Neural crest cell (in vitro differentiated cells): ENCODE measurements at places on chromosomes 7 and 10.

GRCh38 chr10:84424731-84425167 lies 96.4 kb downstream of the CCSER2 start:
- H3K4me3 ChIP-seq: peak overlapping the region; percentile 13
- DNase-seq: no peak
- no peaks in the 10 kb centered on the region for H3K27me3 ChIP-seq
- H3K4me1 ChIP-seq: peaks cover 8% of the 10 kb centered on the region

DNA sequence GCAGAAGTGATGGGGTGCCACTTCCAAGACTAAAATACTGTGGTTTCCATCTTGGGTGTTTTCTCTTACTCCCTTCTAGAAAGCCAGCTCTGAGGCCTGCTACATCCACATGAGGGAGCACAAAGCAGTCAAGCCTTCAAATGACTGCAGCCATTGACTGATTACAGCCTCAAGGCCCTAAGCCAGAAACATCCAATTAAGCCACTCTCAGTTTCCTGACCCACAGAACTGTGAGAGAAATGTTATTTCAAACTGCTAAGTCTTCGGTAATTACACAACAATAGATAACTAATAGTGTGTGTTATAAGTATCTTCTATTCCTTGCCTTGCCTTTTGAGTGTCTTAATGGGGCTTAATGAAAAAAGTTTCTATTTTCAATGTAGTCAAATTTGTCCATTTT lies 24.8 kb downstream of the BRAF start:
- DNase-seq: no peak
- H3K27ac ChIP-seq: no peak overlapping the region
- no peaks in the 10 kb centered on the region for H3K27me3 ChIP-seq
- H3K4me1 ChIP-seq: peaks cover 20% of the 10 kb centered on the region
- H3K36me3 ChIP-seq: peaks cover 23% of the 10 kb centered on the region

- no peak overlapping the region for H3K4me3 ChIP-seq
- H3K36me3 ChIP-seq: no peaks in the 10 kb centered on the region
- H3K27me3 ChIP-seq: no peaks in the 10 kb centered on the region
- peaks cover 5% of the 10 kb centered on the region for H3K4me1 ChIP-seq
- no peak overlapping the region for H3K27ac ChIP-seq
These were observed 87.8 kb upstream of the LRRTM3 start for GRCh38 chr10:66837990-66838389.

DNA sequence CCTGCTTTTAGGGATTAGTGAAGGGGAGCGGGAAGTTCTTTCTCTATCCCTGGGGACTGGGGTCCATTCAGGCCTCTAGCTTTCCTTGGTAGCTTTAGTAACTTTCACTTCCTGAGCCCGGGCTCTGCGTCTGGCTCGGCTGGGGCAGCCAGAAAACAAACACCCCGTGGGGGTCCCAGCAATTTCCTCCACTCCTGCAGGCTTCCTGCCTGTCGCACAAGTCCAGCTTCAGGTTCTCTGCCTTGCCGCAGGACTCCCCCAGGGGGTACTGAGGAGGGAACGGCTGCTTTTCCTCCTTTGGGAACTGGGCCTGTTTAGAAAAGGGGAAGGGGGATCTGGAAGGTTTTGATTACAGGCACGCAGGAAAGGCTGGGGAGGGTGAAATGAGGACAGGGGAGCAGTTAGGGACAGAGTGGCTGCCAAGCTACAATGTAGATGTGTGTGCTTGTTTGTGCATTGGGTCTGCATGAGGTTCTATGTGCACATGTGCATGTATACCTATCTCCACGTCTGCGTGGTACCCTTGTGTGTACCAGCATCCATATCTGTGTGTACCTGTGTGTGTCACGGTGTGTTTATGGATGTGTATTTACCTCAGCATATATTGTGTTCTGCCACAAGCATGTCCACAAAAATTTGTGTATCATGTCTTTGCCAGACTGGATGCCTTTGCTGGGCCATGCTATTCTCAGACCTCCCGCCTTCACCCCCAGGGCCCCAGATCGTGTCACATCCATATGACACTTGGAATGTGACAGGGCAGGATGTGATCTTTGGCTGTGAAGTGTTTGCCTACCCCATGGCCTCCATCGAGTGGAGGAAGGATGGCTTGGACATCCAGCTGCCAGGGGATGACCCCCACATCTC lies 2.0 kb downstream of the KAZALD1 start:
- peaks cover 43% of the 10 kb centered on the region for H3K4me1 ChIP-seq
- DNase-seq: no peak
- H3K36me3 ChIP-seq: no peaks in the 10 kb centered on the region
- no peak overlapping the region for H3K27ac ChIP-seq
- peak overlapping the region; percentile 85 for H3K4me3 ChIP-seq

- DNase-seq: no peak
- H3K36me3 ChIP-seq: peaks cover 12% of the 10 kb centered on the region
These were observed 580.5 kb downstream of the AUTS2 start for GRCh38 chr7:70178787-70179186.

DNA sequence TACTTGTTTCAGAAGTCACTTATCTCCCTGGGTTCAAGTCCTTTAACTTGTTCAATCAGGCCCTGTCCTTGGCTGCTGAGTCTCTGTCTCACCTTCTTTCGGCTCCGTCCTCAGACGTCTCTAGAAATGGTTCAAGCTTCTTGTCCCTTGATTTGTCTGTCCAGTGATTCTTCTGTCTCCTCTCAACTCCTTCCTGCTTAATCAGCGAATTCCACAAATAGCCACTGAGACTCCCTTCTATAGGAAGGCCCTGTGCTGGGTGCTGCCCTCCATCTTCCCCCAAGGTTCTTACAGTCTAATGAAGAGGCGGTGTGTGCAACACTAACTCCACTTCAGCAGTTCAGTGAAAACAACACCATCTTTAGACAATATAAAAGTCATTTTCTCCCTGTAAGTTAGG lies 12.7 kb downstream of the FAM241B start:
- H3K36me3 ChIP-seq: no peaks in the 10 kb centered on the region
- H3K27me3 ChIP-seq: peaks cover 23% of the 10 kb centered on the region
- no peak overlapping the region for H3K27ac ChIP-seq
- H3K4me1 ChIP-seq: peaks cover 31% of the 10 kb centered on the region
- no peak for DNase-seq

- H3K4me1 ChIP-seq: peaks cover 21% of the 10 kb centered on the region
- H3K4me3 ChIP-seq: no peak overlapping the region
- DNase-seq: no peak
- no peaks in the 10 kb centered on the region for H3K36me3 ChIP-seq
These were observed 178.2 kb downstream of the TRIL start for GRCh38 chr7:28779954-28780353.

DNA sequence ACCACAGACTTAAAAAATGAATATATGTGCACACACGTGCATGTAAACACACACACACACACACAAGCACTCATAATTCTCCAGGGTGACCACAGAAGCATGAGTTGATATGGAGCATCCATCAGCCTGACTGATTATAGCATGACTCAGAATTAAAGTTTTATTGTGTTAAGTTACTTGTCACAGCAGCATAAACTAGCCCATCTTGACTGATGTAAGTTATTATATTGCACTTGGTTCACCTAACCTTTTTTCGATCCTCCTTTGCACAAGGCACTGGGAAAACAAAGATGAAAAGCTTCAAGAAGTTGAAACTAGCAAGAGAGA lies 18.8 kb upstream of the SLC35G1 start:
- H3K36me3 ChIP-seq: no peaks in the 10 kb centered on the region
- no peak overlapping the region for H3K4me3 ChIP-seq
- DNase-seq: no peak
- H3K27me3 ChIP-seq: no peaks in the 10 kb centered on the region
- H3K4me1 ChIP-seq: peaks cover 7% of the 10 kb centered on the region

GRCh38 chr10:30391266-30391665 lies 42.2 kb upstream of the MTPAP start:
- no peaks in the 10 kb centered on the region for H3K36me3 ChIP-seq
- H3K4me1 ChIP-seq: peaks cover 7% of the 10 kb centered on the region
- H3K27me3 ChIP-seq: peaks cover 9% of the 10 kb centered on the region
- H3K27ac ChIP-seq: no peak overlapping the region

GRCh38 chr7:36400606-36401005 lies 10.9 kb downstream of the ANLN start:
- no peaks in the 10 kb centered on the region for H3K27me3 ChIP-seq
- no peak overlapping the region for H3K4me3 ChIP-seq
- no peak for DNase-seq
- no peaks in the 10 kb centered on the region for H3K4me1 ChIP-seq
- H3K36me3 ChIP-seq: peaks cover 36% of the 10 kb centered on the region

GRCh38 chr7:32266932-32267475 lies 196.8 kb upstream of the PDE1C start:
- H3K27me3 ChIP-seq: peaks cover 2% of the 10 kb centered on the region
- no peak overlapping the region for H3K27ac ChIP-seq
- peaks cover 4% of the 10 kb centered on the region for H3K4me1 ChIP-seq
- H3K36me3 ChIP-seq: no peaks in the 10 kb centered on the region
- H3K4me3 ChIP-seq: no peak overlapping the region

DNA sequence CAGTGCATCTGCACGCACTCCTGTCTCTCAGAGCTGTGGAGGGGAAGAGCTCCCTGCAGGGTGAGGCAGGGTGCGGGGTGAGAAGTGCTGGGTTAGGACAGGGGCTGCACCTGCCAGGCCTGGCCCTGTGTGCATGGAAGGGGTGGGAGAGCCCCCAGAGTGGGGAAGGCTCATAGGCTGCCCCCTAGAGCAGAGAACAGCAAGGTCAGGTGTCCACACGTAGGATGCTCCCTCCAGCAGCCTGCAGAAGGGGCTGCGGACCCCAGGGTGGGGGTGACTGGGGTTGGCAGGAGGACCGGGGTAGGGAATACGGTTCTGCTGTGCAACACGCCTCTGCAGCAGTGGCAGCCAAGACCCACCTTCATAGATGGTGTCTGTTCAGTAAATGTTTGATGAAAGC lies 208.6 kb downstream of the PTPRN2 start:
- no peak overlapping the region for H3K4me3 ChIP-seq
- peaks cover 24% of the 10 kb centered on the region for H3K27me3 ChIP-seq
- no peak overlapping the region for H3K27ac ChIP-seq
- DNase-seq: no peak
- peaks cover 5% of the 10 kb centered on the region for H3K36me3 ChIP-seq

GRCh38 chr10:930625-931325 lies 730 bp downstream of the LARP4B start:
- DNase-seq: peak; percentile 28
- peak overlapping the region; percentile 89 for H3K4me3 ChIP-seq
- H3K36me3 ChIP-seq: no peaks in the 10 kb centered on the region
- peak overlapping the region; percentile 69 for H3K27ac ChIP-seq

DNA sequence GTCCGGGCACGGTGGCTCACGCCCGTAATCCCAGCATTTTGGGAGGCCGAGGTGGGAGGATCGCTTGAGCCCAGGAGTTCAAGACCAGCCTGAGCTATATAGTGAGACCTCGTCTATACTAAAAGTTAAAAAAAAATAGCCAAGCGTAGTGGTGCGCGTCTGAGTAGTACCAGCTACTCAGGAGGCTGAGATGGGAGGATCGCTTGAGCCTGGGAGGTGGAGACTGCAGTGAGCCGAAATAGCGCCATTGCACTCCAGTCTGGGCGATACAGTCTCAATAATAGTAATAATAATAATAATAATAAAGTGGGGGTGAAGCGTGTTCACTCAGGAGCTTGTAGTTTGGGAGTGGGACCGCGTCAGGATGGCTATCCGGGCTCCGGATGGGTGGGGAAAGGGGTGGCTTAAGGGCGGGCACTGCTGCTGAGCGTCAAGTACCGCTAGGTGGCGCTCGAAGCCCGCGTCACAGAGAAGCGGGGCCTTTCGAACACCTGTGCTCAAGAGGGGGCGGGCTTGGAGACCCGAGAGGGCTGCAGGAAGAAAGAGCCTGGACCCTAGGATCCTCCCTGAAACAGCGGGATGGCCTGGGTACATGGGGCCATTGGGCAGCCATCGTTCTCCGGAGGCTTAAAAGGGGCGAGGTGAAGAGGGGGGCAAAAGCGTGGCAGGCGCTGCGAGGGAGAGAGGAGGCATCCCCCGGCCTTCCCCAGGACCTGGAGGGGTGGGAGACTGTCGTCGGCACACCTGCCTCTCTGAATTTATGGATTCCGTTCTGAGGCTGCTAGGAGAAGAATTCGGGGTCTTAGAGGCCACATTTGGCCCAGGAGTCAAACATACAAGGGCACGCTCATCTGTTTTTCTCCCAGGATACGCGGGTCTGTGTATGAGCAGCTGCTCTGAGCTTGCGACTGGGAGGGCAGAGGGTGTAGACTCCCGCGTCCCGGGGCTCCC lies 14.5 kb downstream of the LBX1 start:
- DNase-seq: peak; percentile 73
- H3K27me3 ChIP-seq: peaks cover 100% of the 10 kb centered on the region
- H3K4me3 ChIP-seq: peak overlapping the region; percentile 75
- peaks cover 26% of the 10 kb centered on the region for H3K4me1 ChIP-seq
- H3K36me3 ChIP-seq: no peaks in the 10 kb centered on the region
- no peak overlapping the region for H3K27ac ChIP-seq

GRCh38 chr10:102668326-102669107 lies 24.2 kb downstream of the TRIM8 start:
- H3K27me3 ChIP-seq: no peaks in the 10 kb centered on the region
- H3K4me1 ChIP-seq: peaks cover 49% of the 10 kb centered on the region
- H3K27ac ChIP-seq: no peak overlapping the region
- H3K36me3 ChIP-seq: no peaks in the 10 kb centered on the region
